Psoas muscle (tissue), 8 donors: ENCODE measurements at places on chromosomes 12 and 14. TPM values are rescaled to one million over a fixed set of nuclear protein-coding genes. Genes with fewer than 3 reads are reported as not detected.

The ACSM4 gene
- total RNA-seq = not detected

The KRT1 gene
- total RNA-seq = 0.25 TPM

The MUCL1 gene
- not detected for total RNA-seq

The LRRC10 gene
- not detected for total RNA-seq

The LRP1-AS gene
- total RNA-seq = not detected

The EFCAB11 gene
- 0.59 TPM for total RNA-seq

The CCDC184 gene
- 0.69 TPM for total RNA-seq

The KCTD10 gene
- total RNA-seq = 18.4 TPM

The NR4A1 gene
- 45.1 TPM for total RNA-seq

DNA sequence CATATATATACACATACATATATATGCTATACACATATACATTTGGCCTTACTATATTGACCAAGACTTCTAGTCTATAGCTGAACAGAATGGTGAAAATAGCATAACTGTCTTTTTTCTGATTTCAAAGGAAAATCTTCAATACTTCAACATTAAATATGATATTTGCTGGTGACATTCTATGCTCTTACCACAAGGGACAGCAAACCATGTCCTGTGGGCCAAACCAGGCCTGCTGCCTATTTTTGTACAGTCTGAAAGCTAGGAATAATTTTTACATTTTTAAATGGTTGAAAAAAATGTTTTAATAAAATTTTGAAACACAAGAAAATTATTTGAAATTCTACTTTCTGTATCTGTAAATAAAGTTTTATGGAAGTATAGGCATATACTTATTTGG, 63.6 kb downstream of the EML5 start:
- H3K27me3 ChIP-seq = no peaks in the 10 kb centered on the region
- no peak overlapping the region for H3K4me3 ChIP-seq
- no peak for DNase-seq
- H3K4me1 ChIP-seq = no peaks in the 10 kb centered on the region
- H3K36me3 ChIP-seq = no peaks in the 10 kb centered on the region

DNA sequence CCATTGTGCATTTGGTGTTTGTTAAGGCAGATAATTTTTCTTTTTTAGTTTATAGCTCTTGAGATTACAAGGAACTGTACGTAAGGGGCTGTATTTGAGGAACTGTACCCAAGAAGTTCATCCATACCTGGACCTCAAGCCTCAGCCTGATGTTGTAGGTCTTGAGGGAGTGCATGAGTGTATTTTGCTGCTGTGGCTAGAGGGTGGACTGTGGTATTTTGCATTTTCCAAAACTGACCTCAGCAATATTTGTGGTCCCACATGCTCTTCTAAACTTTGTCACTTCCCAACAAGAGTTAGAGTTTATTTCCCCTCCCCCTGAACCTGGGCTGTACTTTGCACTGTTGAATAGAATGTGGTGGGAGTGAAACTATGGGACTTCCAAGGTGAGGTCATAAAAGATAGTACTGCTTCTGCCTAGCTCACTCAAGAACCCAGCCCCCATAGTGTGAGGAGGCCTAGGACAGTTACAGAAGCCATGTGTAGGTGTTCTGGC, 42.2 kb upstream of the FBXO33 start:
- no peaks in the 10 kb centered on the region for H3K36me3 ChIP-seq
- H3K4me1 ChIP-seq = no peaks in the 10 kb centered on the region
- H3K27me3 ChIP-seq = no peaks in the 10 kb centered on the region
- no peak for DNase-seq
- no peak overlapping the region for H3K4me3 ChIP-seq
- no peak overlapping the region for H3K27ac ChIP-seq

DNA sequence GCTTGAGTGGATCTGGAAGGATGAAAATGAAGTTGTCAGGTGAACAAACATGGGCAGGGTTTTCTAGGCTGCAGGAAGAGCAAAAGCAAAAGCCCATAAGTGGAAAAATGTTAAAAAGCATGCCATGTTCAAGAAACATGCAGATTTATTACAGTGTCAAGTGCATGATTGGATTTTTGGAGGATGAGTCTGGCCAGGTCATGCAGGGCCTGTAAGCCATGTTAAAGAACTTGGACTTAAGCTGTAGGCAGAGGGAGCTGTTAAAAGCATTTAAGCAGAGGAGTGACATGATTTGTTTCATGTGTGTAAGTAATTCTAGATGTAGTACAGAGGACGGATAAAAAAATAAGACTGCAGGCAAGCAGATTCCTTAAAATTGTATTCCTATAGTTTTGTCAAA, 16.3 kb upstream of the SINHCAF start:
- H3K4me1 ChIP-seq = peaks cover 3% of the 10 kb centered on the region
- H3K27me3 ChIP-seq = no peaks in the 10 kb centered on the region
- no peaks in the 10 kb centered on the region for H3K36me3 ChIP-seq
- no peak overlapping the region for H3K27ac ChIP-seq
- H3K4me3 ChIP-seq = no peak overlapping the region

- no peak within 1 kb of the TSS for H3K27ac ChIP-seq
- H3K4me1 ChIP-seq = peaks cover 14% of the 10 kb centered on the region
- peaks cover 91% of the 10 kb centered on the region for H3K27me3 ChIP-seq
- no peaks in the 10 kb centered on the region for H3K36me3 ChIP-seq
These were observed at the start of gene RFX4 for GRCh38 chr12:106582641-106583230. Gene RFX4 (plus strand): TSS chr12:106583004. CDS start chr12:106583321, 317 bp downstream.

DNA sequence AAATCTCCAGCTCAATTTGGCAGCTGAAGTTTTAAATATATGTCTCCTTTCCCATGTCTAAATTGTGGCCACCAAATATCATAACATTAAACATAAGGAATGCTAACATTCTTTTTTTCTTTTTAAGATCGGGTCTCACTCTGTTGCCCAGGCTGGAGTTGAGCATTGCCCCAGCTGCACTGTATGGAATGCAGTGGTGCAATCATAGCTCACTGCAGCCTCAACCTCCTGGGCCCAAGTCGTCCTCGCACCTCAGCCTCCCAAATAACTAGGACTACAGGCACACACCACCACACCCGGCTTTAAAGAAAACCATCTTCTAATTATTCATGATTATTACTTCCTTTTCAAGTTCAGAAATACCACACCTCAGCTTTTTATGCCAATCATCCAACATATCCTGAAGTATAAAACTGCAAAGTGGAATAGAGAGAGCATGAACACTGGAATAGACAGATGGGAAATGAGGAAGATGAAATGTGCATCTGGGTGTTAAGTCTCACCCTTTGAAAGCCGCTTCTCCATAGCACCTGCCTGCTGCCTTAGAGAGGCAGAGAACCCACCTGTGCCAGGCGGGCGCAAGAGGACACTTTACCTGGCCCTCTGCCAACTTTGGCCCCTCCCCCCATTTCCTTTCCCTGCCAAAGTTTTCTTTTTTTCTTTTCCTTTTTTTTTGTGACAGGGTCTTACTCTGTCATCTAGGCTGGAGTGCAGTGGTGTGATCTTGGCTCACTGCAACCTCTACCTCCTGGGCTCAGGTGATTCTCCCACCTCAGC, 2.8 kb upstream of the EML1 start:
- DNase-seq = no peak
- H3K27me3 ChIP-seq = no peaks in the 10 kb centered on the region
- no peaks in the 10 kb centered on the region for H3K36me3 ChIP-seq
- no peak overlapping the region for H3K27ac ChIP-seq

DNA sequence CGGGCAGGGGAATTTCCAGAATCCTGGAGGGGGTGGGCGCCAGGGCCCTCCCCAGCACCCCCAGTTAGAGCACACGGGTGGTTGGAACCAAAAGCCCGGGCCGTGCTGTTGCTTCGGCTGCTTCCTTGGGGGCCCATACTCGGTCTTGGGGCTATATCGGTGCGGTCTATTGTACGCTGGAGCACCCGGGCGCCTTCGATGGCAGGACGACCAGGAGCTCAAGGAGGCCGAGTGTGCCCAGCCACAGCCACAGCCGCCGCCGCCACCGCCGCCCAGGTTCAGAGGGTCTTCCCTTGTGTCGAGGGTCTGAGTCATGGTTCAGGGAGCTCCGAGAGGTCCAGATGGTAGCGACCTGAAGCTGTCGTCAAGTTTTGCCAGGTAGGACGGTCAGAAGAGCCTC, 548 bp downstream of the CCER1 start:
- H3K4me3 ChIP-seq = no peak overlapping the region
- no peak overlapping the region for H3K27ac ChIP-seq
- no peak for DNase-seq
- no peaks in the 10 kb centered on the region for H3K36me3 ChIP-seq
- H3K27me3 ChIP-seq = no peaks in the 10 kb centered on the region

GRCh38 chr12:55675666-55676065, 32.0 kb downstream of the ITGA7 start:
- H3K4me3 ChIP-seq = no peak overlapping the region
- H3K27ac ChIP-seq = no peak overlapping the region
- no peaks in the 10 kb centered on the region for H3K4me1 ChIP-seq
- peak; percentile 20 for DNase-seq
